KG1 (cell line): ENCODE measurements at places on chromosomes 5 and 9.

DNA sequence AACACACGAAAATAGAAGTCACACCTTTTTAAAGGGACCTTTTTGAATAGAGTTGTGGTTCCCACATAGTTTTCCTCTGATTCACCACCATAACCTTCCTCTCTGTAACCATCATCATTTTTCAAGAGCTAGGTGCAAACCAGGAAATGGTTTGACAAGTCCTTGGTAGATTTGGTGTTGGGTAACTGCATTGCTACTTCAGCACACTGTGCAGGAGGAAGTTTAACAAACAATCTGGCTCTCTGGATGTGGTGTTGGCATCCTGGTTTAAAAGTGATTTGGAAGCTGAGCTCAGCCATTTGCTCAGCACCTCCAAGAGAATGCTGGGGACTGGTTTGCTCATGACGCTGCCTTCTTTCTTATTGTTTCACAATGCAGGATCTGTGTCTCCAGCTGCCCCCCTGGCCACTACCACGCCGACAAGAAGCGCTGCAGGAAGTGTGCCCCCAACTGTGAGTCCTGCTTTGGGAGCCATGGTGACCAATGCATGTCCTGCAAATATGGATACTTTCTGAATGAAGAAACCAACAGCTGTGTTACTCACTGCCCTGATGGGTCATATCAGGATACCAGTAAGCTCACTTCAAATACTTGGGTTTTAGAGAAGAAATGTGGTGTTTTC lies 213.1 kb downstream of the RFK start:
- no peak for DNase-seq

DNA sequence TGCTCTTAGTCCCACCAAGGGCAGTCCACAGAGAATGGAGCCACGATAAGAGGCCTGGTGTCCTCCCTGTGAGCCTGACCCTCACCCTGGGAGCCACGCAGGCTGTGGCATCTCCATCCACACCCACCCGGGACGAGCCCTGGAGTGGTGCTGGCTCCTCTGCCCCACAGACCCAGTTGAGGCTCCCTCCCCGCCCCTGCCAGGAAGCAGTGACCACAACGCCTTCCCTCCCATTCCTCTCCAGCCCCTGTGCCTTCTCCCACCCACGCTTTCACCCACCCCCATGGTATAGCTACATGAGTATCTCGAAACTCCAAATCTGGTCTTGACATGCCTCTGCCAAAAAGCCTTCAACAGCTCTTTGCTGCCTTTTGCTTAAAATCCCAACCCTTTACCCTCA lies 57.9 kb downstream of the SEMA4D start:
- DNase-seq: no peak

DNA sequence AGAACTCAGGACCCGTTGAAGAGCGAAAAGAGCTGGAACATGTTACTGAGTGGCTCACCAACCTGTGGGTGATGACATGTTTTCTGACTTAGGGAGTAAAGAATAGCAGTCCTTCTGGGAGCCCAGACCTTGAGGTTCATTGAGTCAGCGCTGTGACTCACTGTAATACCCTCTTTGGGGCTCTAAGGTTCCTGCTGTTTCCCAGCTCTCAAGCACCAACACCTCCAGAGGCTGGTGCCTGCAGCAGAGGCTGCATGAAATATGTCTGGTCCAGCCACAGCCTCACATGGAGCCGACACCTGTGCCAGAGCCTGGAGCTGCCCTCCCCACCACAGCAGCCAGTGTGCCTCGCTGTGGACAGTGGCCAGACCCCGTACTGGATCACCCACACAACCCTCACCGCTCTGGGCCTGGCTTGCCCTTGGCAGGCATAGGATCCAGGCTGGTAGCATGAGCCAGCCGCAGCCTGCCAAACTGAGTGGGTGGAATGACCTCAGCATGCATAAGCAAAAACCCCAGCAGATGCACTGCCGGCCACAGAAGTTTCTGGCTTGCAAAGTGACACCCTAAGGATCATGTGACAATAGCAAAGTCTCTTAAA lies 143.5 kb upstream of the MRPS30 start:
- DNase-seq: no peak

DNA sequence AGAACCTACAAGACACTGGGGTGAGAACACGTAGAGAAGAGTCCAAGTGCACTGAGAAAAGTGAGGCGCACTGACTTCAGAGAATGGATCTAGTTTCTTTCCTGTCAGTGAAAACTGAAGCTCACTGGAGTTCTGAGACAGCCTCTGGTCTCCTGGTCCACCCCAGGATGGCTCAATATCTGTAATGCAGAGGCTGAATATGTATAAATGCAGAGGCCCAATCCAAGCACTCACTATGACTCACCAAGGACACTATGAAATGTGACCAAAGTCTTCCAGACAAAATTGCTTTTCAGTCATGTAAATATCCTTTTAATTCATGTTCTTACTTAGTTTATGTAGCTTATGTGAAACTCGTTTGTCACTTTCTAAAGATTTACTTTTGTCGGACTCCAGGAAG lies 53.8 kb downstream of the NFIB start:
- no peak for DNase-seq

GRCh38 chr9:33024126-33024965 lies 727 bp upstream of the DNAJA1 start:
- no peak for DNase-seq

DNA sequence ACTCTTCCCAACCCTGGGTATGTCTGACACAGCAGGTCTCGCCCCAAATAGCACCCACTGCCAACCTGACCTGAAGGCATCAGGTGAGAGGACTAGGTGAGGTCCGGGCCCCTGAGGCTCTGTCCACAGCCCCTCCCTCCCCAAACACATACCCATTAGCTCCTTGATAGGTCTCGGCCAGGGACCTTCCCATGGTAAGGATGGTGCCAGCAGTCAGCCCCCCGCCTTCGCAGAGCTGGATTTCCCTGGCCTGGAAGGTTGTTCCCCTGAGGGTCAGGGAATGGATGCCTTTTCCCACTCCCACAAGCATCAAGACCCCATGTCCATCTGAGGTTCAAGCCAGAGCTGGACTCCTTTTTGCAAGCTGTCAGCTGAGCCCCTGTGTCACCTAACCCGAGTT lies 2.7 kb downstream of the ENHO start:
- DNase-seq: no peak

GRCh38 chr5:176784218-176785165 lies 25.9 kb upstream of the UNC5A start:
- no peak for DNase-seq

- no peak for DNase-seq
These were observed 86.5 kb downstream of the BNC2 start for GRCh38 chr9:16784002-16784401.

GRCh38 chr9:28004900-28005299 lies 431.6 kb upstream of the C9orf72 start:
- DNase-seq: no peak

GRCh38 chr5:140056880-140057279 lies 13.8 kb upstream of the NRG2 start:
- DNase-seq: no peak

DNA sequence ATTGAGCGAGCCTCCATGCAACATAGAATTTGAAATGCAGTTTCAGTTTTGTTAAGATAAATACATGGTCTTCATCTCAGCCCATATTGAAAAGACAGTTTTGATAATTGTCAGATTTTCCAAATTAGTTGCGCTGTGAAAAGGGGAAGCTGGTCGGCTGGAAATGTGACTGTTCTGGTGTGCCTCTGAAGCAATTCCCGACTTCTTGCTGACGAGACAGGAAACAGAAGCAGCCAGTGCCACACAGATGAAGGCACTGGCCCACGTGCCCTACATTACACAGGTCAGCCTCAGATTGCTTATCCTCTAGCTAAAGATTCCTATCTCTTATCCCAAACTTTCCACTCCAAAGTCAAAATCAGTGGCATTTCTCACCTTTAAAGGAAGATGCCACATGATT lies 214.1 kb upstream of the TLE4 start:
- DNase-seq: no peak

DNA sequence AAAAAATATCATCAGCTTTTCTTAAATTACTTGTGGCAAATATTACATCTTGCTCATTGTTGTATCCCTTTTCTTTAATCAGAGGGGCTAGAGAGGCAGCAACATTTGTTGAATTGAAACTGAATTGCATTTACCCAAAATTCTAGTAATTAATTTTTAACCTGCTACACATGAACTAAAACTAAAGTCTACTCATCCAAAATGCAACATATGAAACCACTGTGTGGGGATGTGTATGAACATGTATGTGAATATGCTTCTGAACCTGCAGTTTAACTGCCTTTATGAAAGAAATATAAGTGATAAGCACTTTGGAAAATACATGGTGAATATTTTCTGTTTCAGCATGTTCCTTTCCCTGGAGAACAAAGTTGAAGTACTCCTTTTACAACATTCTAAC lies 158.5 kb downstream of the KIAA0825 start:
- DNase-seq: no peak

DNA sequence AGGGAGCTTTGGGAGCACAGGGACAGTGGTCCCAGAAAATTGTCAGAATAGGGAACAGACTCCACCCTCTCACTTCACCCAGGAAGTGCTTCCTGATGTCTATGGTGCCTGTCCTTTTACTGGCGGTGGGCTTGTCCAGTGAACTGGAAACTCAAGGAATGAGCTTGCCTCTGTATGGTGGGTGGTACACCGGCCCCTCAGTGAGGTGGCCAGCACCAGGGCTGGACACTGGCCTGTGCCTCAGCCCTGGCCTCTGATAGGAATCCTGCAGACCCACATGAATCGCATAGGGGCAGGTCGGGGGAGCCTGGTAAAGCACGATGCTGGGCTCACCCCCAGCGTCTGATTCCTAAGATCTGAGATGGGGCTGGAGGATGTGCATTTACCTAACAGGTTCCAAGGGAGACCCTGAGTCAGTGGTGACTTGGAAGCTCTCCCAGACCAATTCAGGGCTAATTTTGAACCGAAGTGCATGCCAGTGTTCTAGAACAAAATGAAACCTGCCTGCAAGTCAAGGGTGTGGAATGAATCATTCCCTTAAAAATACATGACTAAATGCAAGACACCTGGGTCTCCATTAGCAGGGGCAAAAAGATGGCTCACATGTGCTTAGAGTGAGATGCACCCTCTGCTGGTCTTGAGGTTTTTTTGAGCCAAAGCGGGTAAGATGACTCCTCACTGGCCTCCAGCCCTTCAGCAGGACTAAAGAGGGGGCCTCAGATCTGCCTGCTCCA lies 178.3 kb downstream of the HSPA4 start:
- no peak for DNase-seq

- DNase-seq: no peak
These were observed 28.1 kb upstream of the INSYN2B start for GRCh38 chr5:170008376-170008775.

- DNase-seq: no peak
These were observed 5.5 kb downstream of the MAN2A1 start for GRCh38 chr5:109695005-109695926.

- DNase-seq: no peak
These were observed 105.0 kb downstream of the FBXO38 start for GRCh38 chr5:148488757-148489156.

DNA sequence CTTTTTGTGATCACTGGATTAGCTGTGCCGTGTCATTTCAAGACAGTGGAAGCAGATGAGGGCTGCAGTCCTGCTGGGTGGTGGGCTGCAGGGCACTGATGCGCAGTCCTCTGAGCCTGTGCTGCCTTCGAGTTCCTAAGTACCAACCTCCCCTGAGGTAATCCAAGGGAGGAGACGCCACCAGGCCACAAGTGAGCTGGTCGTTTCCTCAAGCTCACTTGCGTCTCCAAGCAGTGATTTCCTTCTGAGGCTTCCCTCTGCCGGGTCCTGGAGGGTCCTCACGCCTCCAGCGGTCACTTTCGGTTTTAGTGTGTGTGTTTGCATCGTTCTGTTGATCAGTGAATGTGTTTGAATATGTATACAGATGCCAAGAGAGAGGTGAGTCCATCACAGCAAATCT lies 115.7 kb downstream of the TRIO start:
- no peak for DNase-seq
